T-helper 17 cell (primary cell): ENCODE measurements at places on chromosomes 2 and 18.

DNA sequence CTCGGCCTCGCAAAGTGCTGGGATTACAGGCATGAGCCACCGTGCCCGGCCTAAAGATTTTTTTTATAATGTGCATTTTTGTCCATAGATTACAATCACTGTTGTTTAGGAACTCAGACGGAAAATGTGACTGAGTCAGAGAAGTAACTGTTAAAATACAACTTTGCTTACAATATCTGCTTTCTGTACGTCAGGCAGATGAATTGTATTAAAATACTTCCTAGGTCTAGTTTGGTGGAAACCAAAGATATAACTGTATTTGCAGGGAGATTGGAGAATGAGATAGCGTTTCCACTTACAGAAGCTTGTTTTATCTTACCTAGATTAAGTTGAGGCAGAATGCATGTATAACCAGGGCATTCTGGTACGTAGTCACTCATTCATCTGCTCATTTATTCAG lies 36.7 kb downstream of the ASAP2 start:
- no peak for DNase-seq

GRCh38 chr2:239151201-239152131 lies 249.4 kb downstream of the HDAC4 start:
- no peak for DNase-seq

DNA sequence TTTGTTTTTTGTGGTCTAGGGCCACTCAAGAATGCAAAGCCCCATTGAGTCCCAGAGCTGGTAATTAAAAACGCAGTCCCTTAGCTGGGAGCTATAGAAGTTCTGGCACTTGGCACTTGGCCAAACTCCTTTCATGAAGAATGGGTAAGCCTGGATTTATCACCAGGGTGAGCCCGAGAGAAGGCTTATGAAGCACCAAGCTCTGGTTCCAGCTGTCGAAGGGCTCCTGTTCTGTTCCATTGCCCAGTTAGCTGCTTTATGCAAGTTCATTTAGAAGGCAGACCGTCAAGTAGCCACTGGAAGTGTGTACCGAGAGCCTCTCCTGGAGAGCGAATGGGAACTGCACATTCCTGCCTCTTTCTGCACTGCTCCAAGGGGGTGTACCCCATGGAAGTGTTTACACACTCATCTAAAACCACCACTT lies 14.2 kb downstream of the ECEL1 start:
- no peak for DNase-seq

- peak; percentile 7 for DNase-seq
Observed at GRCh38 chr2:200306196-200306930, at the start of gene SPATS2L. SPATS2L (plus strand) TSS chr2:200306693; CDS start chr2:200389245, 82,552 bp downstream.

DNA sequence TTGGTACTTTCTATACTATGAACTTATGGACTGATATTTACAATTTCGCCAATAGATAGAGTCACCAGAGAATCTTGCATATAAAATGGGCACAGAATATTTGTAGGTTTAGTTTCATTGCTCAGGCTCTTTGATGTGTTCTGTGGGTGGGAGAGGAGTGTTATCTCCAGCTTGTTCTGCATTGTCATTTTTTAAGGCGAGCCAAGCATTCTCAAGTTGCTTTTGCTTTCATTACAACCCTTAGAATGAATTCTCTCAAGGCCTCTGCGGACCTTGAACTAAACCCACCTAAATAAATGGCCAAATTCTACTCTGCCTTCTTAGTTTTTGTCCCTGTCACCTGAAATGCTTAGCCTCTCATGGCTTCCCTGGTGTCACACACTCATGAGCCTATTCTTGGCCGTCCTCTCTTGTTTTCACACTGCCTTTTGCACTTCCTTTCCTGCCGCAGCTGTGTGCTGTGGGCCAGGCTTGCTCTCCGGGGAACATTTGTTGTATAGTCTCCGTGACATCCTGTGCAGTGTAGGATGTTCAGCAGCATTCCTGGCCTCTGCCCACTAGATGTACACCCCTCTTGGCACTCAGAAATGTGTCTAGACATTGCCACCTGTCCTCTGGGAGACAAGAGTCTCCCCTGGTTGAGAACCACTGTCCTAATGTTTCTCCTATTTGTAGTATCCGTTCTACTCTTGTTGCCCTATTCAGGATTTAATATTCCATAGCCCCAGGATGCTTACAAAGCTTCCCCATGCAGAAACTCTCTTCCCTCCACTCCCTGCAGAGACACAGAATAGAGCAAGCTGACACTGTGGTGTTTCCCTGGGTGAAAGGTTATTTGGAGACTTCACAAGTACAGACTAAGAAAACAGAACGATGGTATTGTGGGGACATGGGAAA lies 255.6 kb downstream of the PTPRM start:
- no peak for DNase-seq
